Cardiac septum (tissue), 1 donor: ENCODE measurements at places on chromosomes 2 and 18. TPM values are rescaled to one million over a fixed set of nuclear protein-coding genes. Genes with fewer than 3 reads are reported as not detected.

DNA sequence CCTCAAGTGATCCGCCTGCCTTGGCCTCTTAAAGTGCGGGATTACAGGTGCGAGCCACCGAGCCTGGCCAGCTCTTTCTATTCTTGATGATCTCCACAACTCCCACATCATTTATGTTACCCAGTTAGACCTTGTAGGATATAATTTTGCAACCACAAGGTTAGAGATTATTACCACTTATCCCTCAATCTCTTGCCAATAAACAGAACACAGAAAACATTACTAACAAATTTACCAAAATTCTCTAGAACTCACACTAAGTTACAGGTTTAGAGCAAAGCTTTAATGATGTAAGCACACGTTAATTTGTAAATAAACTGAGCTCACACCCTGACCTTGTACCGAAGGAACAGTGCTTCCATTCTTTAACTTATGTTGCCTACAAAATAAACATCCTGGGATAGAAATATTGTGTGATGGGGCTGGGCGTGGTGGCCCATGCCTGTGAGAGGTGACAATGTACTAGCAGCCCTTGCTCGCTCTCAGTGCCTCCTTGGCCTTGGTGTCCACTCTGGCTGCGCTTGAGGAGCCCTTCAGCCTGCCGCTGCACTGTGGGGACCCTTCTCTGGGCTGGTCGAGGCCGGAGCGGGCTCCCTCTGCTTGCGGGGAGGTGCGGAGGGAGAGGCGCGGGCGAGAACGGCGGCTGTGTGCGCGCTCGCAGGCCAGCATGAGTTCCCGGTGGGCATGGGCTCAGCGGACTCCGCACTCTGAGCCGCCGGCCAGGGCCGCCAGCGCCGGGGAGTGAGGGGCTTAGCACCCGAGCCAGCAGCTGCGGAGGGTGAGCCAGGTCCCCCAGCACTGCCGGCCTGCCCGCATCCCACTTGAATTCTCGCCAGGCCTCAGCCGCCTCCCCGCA, 42.1 kb upstream of the ITSN2 start:
- DNase-seq, result no peak

DNA sequence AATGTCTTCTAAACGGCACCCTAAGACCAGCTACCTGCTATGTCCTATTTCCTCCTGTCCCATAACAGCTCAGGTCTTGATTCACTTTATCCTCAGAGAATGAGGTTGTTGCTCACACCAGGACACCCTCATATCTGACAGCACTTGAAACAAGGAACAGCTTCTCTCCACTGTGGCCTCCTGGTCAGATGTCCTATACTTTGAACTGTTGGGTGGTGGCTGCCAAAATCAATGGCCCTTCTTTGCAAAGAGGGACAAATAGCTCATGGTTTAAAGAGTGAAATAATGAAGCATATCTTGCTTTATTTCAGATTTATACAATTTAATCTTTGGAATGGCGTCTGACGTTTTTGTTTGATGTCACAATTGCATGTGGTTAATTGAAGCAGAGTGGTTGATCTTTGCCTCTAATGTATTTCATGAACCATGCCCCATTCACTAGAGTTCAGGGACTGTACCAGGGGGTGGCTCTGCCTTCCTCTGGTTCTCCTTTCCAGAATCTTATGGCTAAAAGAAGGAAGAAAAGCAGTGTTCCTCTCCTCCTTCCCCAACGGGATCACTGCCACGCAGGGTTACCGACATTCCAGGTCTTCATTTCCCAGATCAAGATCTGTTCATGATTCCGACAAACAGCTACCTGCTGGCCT, 24.1 kb upstream of the ZCCHC2 start:
- no peak for DNase-seq

DNA sequence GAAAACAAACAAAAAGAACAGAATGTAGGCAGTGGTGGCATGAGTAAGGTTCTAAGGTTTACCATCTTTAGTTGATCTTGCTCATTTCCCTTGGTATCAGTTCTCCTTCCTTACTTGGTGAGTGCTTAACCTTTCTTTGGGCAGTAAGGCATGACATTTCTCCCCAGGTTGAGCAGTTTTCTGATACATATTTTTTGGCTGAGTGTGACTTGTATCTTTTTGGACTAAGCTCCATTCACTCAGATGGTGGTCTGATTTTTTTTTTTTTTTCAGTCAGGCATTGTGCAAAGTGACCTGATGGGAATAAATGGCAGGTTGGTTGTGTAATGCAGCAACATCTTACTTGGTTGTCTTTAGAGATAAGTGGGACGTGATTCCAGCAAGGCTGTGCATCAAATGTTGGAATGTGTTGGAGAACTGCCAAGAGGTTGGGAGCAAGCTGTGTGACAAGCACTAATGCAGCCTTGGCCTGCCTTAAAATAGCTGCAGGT, 15.1 kb downstream of the SPTBN1 start:
- DNase-seq, result no peak

DNA sequence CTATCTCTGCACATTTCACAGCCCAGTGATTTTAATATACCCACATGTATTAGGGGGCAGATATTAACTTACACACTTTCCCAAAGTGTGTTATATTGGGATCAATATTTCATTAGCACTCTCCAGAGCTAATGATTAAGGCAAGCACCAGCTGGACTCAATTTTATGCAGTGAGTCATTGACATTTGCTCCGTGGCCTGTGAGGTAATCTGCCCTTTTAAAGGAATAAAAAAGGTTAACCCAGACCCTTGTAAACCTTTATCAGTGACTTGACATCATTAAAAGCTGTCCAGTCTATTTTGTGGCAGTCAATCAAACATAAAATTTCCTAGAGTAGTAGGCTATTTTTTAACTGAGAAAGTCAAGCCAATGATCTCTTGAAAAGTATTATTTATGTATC, 1870.4 kb upstream of the CELF4 start:
- DNase-seq, result no peak

C2orf81 gene
- 1.1 TPM for total RNA-seq

RPRD1A gene
- 50.7 TPM for total RNA-seq

THOC1 gene
- total RNA-seq, result 13.5 TPM

UGT1A8 gene
- total RNA-seq, result not detected

ZNF385B gene
- total RNA-seq, result 6.7 TPM

ICOS gene
- not detected for total RNA-seq

ATOH8 gene
- total RNA-seq, result 21.0 TPM
